LNCaP clone FGC (cell line): ENCODE measurements at places on chromosomes 1 and 21.

DNA sequence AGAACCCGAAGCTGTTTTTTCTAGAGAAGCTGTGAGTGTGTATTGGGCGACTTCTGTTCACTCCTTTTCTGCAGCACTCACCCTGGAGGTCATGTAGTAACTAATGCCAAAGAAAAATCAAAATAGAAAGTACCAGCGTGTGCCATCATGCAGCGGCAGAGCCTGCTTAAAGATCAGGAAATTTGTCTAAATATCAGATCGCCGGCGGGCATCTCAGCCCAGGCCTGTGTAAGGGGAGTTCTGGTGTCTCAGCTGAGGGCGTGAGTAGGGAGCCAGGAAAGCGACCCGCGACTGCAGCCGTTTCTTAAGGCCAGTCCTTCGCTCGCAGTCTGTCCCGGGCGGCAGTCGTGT is 768 bp downstream of the EDARADD start:
- no peak for DNase-seq

DNA sequence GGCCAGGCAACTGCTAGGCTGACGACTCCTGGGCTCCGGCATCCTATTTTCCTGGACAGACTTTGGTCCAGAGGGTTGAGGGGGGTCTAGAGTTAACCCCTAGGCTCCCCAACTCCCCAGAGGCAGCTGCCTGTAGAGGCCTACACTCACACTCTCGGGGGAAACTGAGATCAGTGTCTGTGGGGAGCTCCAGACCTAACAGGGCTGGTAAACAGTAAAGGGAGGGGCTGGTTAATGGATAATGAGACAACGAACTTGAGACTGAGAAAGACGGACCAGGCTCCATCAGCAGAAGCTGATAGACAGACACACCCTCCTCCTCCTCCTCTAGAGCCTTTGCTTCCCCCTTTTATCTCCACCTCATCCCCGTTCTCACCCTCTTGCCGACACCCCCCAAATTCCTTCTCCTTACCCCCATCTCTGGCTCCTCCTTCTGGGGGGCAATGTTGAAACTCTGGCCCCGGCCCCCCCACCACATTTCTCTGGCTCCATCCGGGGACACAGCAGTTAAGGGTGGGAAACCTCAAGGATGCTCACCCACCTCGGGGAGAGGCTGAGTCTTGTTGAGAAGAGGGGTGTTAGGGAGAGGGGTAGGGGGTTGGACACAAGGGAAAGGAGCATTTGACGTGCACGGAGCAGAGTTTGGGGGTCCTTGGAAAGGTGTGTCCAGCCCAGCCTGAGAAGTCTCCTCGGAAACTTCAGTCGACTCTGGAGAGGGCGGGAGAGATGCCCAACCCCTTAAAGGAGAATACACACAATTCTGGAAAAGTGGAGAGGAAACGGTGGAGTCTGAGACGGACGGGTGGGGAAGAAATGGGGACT is at the start of gene MTMR11:
TSS of gene MTMR11 (minus strand) at position 710 of the 822 bp plus-strand sequence. CDS start at position 478, 232 bp downstream.
- no peak for DNase-seq

GRCh38 chr1:20612221-20612746 is 21.0 kb upstream of the PINK1 start:
- no peak for DNase-seq

- DNase-seq: no peak
Observed at GRCh38 chr1:88740784-88741183, 56.7 kb downstream of the PKN2 start.

DNA sequence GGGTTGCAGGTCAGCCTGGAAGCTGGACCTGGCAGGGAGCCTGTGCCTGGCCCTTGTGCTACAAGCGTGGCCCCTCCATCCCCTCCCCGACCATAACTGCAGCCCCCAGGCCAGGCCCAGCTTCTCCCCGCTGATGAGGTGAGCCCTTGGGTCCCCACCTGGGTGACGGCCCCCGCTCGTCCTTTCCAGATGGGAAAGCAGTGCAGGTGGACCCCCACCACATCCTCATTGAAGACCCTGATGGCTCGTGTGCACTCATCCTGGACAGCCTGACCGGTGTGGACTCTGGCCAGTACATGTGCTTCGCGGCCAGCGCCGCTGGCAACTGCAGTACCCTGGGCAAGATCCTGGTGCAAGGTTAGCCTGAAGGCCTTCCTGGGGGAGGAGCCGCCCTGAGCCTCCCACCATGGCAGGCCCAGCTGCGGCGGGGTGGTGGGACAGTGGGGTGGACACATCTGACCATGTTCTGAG is 56.9 kb downstream of the TRIM11 start:
- no peak for DNase-seq

GRCh38 chr1:70358921-70359564 is 4.5 kb upstream of the ANKRD13C start:
- no peak for DNase-seq

DNA sequence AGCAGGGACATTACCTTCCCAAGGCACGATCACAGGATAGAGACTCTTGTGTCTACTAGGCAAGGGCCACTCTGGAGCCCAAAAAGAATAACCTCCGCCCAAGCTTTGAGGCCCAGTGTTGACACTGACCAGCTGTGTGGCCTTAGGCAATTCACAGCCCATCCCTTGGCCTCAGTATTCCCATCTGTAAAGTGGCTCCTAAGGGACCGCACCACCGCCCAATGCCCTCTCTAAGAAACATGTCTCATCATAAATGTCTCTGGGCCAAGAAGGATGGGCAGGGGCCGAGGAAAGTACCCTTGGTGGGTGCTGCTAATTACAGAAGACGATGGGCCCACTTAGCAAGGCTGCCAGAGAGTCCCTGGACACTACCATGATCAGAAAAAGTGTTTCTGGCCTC is 628 bp downstream of the ARHGEF19 start:
- no peak for DNase-seq

DNA sequence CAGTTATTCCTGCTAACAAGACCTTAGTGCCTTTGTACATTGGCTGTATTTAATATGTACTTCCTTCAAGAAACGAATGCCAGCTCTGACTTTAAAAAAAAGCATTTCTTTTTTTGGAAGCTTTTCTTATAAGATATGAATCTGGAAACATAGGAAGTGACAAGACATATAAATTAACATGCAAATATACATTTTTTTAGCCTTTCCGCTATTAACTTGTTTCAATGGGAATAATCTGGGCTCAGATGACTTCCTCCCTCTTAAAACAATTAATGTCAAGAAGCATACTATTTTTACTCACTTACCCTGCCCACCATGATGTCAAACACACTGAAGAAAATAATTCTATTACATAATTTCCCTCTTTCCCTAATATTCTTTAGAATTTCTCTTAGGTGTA is 1.4 kb downstream of the DENND1B start:
- DNase-seq: no peak

DNA sequence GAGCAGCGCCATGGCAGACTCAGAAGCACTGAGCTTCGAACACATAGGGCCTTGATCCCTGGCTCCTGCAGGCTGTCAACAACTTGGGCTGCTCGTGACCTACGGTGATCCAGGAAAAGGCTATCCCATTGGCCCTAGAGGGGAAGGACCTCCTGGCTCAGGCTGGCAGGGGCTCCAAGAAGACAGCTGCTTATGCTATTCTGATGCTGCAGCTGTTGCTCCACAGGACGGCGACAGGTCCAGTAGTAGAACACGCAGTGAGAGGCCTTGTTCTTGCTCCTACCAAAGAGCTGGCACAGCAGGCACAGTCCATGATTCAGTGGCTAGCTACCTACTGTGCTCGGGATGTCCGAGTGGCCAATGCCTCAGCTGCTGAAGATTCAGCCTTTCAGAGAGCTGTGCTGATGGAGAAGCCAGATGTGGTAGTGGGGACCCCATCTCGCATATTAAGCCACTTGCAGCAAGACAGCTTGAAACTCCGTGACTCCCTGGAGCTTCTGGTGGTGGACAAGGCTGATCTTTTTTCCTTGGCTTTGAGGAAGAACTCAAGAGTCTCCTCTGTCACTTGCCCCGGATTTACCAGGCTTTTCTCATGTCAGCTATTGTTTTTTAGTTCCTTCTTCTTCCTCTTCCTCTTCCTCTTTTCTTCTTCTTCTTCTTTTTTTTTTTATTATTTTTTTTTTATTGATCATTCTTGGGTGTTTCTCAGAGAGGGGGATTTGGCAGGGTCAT is 18.9 kb downstream of the ITLN2 start:
- DNase-seq: no peak

- DNase-seq: no peak
Observed at GRCh38 chr1:18413541-18414305, 67.0 kb upstream of the KLHDC7A start.

DNA sequence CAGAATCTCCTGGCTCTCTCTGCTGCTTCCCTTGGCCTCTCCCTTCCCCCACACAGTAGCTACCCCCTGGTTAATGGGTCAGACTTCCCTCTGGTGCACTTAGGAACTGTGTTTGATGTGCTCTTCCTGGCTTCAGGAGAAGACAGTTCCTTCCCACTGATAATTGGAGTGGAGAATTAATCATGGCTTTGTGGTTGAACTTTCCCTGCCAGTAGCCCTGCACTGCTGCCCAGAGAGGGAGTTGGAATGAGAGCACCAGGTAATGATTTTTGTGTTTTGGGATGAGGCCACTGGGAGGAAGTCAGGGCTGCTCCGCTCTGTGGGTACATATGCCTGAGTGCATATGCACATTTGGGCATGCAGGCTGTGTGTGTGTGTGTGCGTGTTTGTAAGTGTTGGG is 39.7 kb upstream of the PADI2 start:
- DNase-seq: no peak

DNA sequence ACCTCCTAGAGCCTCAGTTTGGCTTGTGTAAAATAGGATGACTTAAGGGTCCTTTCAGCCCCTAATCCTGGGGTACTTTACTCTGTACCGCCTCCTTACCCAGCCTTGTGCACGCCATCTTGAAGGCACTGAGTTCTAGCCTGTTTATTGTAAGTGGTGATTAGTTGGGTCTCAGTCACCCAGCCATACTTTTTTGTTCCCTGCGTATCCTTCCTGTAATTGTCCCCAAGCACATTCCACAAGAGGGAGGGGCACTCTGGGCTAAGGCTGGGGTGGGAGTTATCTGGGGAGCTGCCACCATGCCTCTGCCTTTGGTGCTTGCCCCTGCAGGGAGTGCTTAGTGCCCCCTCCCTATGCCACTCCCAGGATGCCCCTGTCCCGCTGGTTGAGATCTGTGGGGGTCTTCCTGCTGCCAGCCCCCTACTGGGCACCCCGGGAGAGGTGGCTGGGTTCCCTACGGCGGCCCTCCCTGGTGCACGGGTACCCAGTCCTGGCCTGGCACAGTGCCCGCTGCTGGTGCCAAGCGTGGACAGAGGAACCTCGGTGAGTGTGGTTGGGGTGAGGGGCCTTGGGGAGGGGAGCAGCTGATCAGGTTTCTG is 856 bp downstream of the FDPS start:
- no peak for DNase-seq

- no peak for DNase-seq
Observed at GRCh38 chr1:204258213-204259115, 44.7 kb upstream of the GOLT1A start.

- DNase-seq: no peak
Observed at GRCh38 chr1:76764638-76765454, 102.4 kb upstream of the ST6GALNAC5 start.

GRCh38 chr1:246246430-246246829 is 260.6 kb downstream of the SMYD3 start:
- no peak for DNase-seq

- DNase-seq: no peak
Observed at GRCh38 chr1:21238141-21238800, 52.0 kb downstream of the ECE1 start.

GRCh38 chr1:7707527-7707926 is 63.6 kb upstream of the VAMP3 start:
- no peak for DNase-seq

DNA sequence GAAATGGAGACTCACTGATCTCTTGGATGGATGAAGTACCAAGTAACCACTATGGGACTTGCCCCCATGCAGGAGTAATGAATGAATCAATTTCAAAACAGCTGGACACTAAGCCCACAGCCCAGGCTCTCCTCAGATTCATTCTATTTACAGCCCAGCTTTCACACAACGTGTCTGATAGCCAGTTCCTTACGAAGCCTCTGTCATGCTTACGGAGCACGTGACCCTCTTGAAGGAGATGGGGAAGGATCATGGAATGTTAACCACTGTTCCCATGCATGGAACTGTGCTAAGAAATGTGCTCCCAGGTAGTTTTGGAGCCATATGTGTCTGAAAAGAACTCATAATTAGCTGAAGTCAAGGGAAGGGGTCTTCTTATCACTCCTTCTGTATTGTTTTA is 124.1 kb downstream of the KIF26B start:
- DNase-seq: no peak

GRCh38 chr1:100305954-100306353 is 39.9 kb downstream of the RTCA start:
- DNase-seq: no peak
